Mucosa of gallbladder (tissue), 1 donor: ENCODE measurements at places on chromosomes 11 and 22.

DNA sequence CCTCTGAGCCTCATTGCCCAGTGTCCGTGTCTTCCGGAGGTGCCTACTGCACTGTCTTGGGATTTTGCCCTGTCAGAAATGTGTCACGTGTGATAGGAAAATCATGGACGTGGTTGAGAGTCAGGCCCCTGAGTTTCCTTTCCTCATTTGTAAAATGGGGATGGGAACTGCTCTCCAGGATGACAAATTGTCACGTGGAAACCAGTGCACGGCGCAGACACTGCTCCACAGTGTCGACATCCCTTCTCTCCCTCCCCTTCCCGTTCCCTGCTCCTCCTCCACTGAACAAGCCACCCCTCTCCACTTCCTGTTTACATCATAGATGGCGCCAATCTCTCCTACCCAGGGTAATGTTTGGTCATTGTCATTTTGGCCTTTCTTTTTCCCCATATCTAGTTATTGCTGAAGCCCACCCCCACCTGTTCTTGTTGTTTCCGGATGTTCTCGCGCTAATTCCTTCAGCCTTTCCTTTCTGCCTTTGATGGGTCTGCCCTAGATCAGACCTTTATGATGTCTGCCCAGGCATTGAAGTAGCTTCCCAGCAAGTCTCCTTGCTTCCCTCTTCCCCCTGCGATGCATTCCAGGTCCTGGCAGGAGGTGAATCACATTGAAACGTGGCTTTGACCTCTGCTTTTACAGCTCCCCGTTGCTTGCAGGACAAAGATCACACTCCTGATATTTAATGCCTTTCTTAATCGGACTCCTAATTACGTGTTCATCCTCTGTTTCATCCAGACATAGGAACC is 91.8 kb downstream of the TBC1D22A start:
- peak; percentile 45 for DNase-seq

- DNase-seq: no peak
These were observed 18.2 kb upstream of the OR6A2 start for GRCh38 chr11:6817694-6818093.

- no peak for DNase-seq
These were observed 36.1 kb upstream of the AMOTL1 start for GRCh38 chr11:94731880-94732601.

DNA sequence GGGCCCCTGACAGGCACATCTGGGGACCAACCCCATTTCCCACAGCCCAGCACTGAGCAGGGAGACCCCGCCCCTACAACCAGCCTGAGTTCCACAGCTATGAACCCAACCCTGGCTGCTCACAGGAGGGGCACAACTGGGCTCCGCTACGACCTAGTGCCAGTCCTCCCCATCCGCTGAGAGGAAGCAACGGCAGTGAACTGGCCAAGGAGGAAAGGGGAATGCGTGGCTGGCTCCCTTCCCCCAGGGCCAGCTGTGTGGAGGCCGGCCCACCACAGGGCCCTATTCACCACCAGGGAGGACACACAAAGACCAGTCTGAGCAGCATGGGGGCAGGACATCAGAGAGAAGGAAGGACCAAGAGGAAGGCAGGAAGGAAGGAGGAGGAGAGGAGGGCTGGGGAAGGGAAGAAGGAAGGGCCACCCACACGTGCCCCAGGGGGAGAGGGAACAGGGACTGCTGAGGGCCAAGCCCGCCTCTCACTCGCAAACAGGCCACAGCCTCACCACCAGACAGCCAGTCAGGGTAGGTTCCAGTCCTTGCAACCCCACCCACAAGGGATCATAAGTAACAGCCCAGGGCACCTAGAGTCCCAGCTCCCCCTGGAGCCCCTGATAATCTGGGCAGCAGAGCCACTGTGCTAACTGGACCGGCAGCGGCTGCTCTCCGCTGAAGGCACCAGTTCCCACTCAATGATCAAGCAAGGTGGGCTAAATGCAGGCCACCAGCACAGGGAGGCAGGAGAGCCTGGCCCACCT is 8.5 kb upstream of the GAL3ST1 start:
- no peak for DNase-seq

DNA sequence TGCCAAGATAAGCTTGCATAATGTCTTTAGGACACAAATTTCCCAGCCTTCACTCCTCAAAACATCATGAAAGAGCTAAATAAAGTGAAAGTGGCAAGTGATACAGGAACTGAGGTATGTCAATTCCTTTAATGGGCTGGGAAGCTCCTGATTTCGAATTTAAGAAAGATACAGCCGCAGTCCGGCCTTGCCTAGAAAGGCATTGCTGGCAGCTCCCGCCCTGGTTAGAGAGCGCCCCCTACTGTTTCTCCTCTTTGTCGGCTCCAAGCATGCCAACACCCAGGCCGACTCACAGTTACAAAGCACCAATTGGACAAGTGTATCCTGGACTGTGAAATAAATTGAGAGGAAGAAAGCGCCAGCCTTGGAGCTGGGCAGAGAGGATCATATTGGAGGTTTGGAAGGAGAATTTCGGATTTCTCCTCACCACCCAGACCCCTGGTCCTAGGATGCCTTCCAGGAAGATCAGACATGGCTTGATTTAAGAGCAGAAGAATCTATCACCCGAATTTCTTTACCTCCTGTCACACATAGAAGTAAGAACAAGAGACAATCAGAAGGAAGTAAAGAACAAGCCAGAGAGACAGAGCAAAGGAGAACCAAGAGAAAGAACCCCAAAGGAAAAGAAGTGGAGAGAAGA is 84.0 kb downstream of the FAM76B start:
- peak; percentile 90 for DNase-seq

DNA sequence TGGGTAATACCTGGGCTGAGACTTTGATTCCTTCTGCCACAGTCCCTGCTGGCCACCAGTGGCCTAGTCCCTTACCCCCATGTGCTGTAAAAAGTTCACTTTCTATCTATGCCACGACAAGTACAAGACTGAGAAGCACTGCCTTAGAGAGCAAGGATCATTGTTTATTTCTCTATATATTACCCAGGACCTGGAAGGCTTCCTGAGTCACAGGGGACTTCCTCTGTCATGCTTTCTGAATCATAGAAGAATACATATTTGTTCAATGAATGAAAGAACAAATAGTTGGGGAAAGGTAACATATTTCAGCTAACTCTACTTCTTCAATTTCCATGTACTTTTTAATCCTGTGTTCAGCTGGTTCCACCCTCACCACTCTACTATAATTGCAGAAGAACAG is 5.5 kb upstream of the SYT9 start:
- no peak for DNase-seq

- DNase-seq: no peak
These were observed 15.7 kb downstream of the ZNF214 start for GRCh38 chr11:7004482-7004881.

DNA sequence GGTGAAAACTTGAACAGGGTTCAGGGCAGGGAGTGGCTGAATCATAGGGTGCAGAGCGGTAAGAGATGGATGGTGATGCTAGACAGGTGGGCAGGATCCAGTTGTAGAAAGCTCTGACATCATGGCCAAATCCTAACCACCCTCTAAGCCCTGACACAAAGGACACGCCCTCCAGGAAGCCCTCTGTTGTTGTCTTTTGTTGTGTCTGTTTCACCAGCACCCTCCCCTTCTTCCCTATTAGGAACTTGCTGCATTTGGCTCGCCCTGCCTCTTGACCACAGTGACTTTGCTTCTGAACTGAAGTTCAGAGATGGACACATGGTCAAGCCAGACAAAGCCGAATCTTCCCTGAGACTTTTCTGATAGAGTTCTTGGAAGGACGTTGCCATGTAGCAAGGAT is 14.2 kb upstream of the APOL6 start:
- no peak for DNase-seq

GRCh38 chr11:16292167-16292859 is 64.0 kb downstream of the SOX6 start:
- DNase-seq: no peak

GRCh38 chr11:93741882-93742226 is 382 bp downstream of the C11orf54 start:
- DNase-seq: peak; percentile 54

DNA sequence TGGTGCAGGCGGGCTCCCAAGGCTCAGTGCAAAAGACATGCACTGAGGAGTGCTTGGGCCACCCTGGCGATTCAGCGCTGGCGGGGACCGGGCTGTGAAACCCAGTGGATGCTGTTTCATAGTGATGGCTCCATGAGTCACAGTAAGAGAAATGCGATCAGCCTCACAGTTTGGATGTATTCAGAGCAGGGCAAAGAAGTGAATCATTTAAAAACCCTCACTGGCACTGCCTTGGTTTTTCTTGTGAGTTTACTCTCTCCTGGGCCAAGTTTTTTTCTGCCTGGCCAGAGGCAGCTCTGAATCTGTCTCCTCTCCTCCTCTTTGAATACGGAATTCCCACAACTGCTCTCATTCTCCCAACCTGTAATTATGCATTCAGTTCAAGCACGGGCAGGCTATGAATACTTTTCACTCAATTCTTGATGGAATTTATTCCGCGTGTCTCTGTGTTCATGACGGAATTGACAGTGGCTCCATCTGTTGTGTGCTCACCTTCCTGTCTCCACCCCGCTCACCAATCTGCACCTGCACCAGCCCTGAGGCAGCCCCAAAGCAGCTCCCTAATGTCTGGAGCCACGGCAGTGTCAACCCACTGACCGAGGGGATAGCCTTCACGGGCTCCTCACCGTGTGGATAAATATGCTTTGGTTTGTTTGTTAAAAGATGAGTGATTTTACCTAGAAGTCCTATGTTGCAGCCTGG is 14.9 kb downstream of the ADAMTS8 start:
- DNase-seq: no peak

DNA sequence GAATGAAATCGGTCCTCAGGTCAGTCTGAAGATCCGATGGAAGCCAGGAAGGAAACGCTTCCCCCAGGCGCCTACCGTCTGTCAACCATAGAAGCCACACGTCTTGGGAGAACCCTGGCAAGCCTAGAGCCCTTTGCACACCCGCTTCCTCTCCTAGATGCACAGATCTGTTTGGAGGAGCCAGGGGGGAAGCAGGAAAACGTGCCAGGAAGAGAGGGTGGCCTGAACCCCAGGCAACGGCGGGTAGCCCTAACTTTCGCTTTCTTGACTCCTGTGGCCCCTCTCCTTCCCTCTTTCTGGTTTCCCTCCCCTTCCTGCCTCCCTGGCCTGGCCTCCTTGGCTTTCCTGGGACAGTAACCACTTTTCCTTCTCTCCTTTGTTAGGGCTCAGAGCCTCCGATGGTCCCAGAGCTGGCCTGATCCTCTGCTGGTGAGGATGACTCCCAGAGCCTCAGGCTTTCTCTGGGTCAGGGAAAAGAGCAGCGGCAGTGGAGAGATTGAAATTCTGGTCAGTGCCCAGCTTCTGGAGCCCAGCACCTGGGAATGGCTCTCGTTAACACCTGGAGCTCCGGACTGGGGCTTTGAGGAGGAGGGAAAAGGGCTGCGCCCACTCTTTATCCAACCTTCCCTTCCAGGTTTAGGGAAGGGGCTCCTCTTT is 2.1 kb downstream of the FXYD6 start:
- no peak for DNase-seq

DNA sequence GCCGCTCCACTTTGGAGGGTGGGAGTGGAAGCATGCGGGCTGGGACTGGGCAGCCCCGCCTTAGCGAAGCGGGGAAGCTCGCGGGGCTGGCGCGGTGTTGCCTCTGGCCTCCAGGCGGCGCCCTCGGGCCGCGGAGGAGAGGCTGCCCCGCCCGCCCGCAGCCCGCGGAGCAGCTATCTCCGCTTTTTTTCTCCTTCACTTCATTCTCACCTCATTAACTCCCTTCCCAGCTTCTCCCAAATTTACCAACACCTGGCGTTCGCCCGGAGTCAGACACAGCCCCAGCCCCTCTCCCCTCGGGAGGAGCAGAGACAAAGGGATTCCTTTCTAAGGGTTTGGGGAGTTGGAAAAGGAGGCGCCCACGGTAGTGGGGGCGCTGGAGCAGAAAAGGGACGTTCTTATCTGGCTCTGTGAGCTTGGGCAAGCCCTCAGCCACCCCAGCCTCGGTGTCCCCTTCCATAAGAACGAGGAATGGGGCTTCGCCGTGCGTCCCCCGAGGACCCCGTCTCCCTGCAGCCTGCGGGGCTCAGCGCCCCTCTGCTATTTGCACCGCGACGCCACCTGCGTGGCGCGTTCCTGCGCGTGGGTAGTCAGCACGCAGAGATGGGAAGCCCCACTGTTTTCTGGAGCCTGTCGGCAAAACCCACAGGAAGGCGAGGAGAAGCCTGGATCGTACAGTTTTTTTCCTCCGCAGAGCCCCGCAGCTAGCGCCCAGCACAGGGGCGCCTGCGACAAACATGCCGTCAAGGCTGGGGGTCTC is 1.5 kb upstream of the WNT11 start:
- DNase-seq: peak; percentile 76

- no peak for DNase-seq
These were observed 10.2 kb downstream of the SCGB1A1 start for GRCh38 chr11:62428871-62429560.

- DNase-seq: no peak
These were observed 473.8 kb downstream of the OPCML start for GRCh38 chr11:133058501-133058900.

- DNase-seq: no peak
These were observed 54.6 kb upstream of the CHRM4 start for GRCh38 chr11:46445920-46446771.

DNA sequence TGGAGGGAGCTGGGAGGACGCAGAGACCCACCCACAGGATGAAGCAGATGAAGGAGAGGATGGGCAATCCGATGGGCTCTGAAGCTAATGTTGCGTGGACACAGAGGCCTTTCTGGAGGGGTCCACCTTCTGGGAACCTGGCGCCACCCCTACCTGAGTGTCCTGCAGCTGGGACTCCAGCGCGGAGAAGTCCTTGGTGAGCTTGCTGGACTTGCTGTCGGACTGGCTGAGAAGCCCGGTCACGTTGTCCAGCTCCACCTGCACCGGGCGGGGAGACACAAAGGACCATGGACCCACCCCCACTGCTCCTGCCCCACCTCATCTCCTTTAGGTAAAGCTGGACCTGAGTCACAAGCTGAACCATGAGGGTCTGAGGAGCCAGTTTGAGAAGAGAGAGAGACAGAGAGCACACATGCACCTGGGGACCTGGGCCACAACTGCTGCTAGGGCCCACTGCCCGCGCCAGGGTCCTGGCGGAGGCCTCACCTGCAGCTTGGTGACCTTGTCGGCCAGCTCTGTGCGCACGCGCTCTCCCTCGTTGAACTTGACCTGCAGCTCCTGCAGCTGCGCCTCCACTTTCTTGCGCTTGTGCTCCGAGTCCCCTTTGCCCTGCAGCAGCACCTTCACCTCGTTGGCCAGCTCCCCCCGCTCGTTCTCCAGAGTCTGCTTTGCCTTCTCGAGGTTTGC is 40.8 kb downstream of the APOL1 start:
- no peak for DNase-seq

DNA sequence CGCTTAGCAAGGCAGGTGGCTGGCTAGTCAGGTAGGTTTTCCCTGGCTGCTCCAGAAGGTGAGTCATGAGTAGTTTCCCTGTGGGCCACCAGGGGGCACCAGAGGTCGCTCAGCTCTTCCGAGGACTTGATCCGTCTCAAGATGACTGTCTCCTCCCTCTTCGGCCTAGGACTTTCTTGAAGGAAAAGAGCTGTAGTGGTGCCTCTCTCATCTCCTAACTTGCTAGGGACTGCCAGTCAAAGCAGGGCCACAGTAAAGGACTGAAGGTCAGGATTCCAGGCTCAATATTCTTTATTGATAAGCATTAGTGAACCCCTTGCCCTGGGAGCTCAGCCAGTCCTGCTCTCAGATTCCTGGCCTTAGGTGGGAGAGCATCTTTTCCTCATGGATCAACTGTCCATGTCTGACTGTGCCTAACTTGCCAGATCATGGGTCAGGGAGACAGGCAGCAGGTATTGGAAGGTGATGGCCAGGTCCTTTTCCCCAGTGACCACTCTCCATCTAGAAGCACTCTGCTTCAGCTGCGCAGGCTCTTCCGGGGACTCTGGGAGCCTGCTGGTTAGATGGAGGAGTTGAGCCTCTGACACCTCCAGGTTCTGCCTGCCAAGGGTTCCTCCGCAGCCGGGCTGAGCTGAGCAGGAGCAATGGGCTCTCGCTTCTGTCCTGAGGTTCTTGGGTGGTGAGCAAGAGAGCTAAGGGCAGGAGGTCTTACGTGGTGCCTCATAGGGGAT is 1.9 kb downstream of the POLD4 start:
- peak; percentile 76 for DNase-seq
